CD4-positive, CD25-positive, alpha-beta regulatory T cell (primary cell): ENCODE measurements at places on chromosomes 5 and 9. TPM values are rescaled to one million over a fixed set of nuclear protein-coding genes. Genes with fewer than 3 reads are reported as not detected.

- no peak for DNase-seq
Measured at GRCh38 chr5:153400931-153401330, 89.5 kb upstream of the GRIA1 start.

GRCh38 chr5:122653087-122654017 lies 121.5 kb upstream of the SNX2 start:
- DNase-seq, result no peak

GRCh38 chr5:72587661-72588308 lies 80.6 kb upstream of the ZNF366 start:
- DNase-seq, result no peak

Gene CLTB
- total RNA-seq, result 85.9 TPM

Gene C7
- total RNA-seq, result not detected

Gene GPR151
- not detected for total RNA-seq

DNA sequence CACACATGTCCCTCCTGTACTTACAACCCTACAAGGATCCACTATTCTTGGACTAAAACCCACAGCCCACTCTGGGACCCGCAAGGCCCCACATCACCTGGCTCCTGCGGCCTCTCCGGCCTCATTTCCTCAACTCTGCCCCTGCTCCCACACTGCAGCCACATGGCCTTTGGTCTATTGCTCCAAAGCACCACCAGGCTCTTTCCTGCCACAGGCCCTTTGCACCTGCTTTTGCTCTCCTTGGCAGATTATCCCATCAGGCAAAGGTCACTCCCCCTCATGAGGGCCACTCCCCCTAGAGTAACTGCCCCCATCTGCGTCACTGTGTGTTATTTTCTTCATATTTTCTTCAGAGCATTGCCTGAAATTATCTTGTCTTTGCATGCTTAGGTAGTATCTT lies 26.1 kb upstream of the CPLX2 start:
- no peak for DNase-seq
